Cardiac atrium fibroblast (primary cell): ENCODE measurements at places on chromosomes 7 and 10. TPM values are rescaled to one million over a fixed set of nuclear protein-coding genes. Genes with fewer than 3 reads are reported as not detected.

UNCX gene
- not detected in 2 replicates for total RNA-seq

AGR3 gene
- total RNA-seq, result not detected in 2 replicates

DGKI gene
- 0.36 and 1.8 TPM in 2 replicates for total RNA-seq

TRIM73 gene
- 0.16 and 0.36 TPM in 2 replicates for total RNA-seq

TFEC gene
- not detected in 2 replicates for total RNA-seq

SORCS3 gene
- total RNA-seq, result not detected in 2 replicates

LRRC4 gene
- total RNA-seq, result under 0.01 and 0.72 TPM in 2 replicates

BTBD16 gene
- total RNA-seq, result not detected in 2 replicates

CRYGN gene
- not detected in 2 replicates for total RNA-seq

PNLIP gene
- total RNA-seq, result not detected in 2 replicates

GJC3 gene
- not detected in 2 replicates for total RNA-seq

CYP3A4 gene
- not detected in 2 replicates for total RNA-seq

RELN gene
- total RNA-seq, result under 0.01 and 0.18 TPM in 2 replicates

SNX10 gene
- total RNA-seq, result 0.16 TPM in 1 of 2 replicates, not detected in the other

AP1S1 gene
- 128 and 158 TPM in 2 replicates for total RNA-seq

FXYD4 gene
- not detected in 2 replicates for total RNA-seq

CPA4 gene
- total RNA-seq, result 56.7 and 90.1 TPM in 2 replicates

ITPRIP gene
- total RNA-seq, result 18.0 and 18.4 TPM in 2 replicates

ELMO1 gene
- 0.54 and 5.8 TPM in 2 replicates for total RNA-seq

CELF2 gene
- 11.9 and 23.0 TPM in 2 replicates for total RNA-seq

PILRB gene
- total RNA-seq, result 13.5 and 19.0 TPM in 2 replicates

HOXA6 gene
- not detected in 2 replicates for total RNA-seq

CLEC2L gene
- total RNA-seq, result not detected in 2 replicates

ACADSB gene
- total RNA-seq, result 4.2 and 7.1 TPM in 2 replicates

RADIL gene
- total RNA-seq, result 0.97 and 8.8 TPM in 2 replicates

GRID1 gene
- not detected in 2 replicates for total RNA-seq

PVRIG gene
- not detected in 2 replicates for total RNA-seq

EN2 gene
- total RNA-seq, result not detected in 2 replicates

CYP3A7 gene
- not detected in 2 replicates for total RNA-seq

UROS gene
- 52.9 and 73.5 TPM in 2 replicates for total RNA-seq

PLEKHS1 gene
- not detected in 2 replicates for total RNA-seq

OR6V1 gene
- not detected in 2 replicates for total RNA-seq

FLNC gene
- total RNA-seq, result 108 and 131 TPM in 2 replicates

PDE6C gene
- not detected in 2 replicates for total RNA-seq

GPR158 gene
- 4.9 and 10.3 TPM in 2 replicates for total RNA-seq

ZP3 gene
- 0.54 and 2.3 TPM in 2 replicates for total RNA-seq

NCF1 gene
- total RNA-seq, result 0.32 TPM in 1 of 2 replicates, not detected in the other

AKR1C3 gene
- total RNA-seq, result 82.9 and 86.2 TPM in 2 replicates

HTR5A gene
- total RNA-seq, result not detected in 2 replicates

RHOBTB1 gene
- 7.8 and 9.4 TPM in 2 replicates for total RNA-seq

KIAA1549 gene
- 0.54 and 1.3 TPM in 2 replicates for total RNA-seq

HOGA1 gene
- 0.72 TPM in 1 of 2 replicates, not detected in the other for total RNA-seq

MMP21 gene
- total RNA-seq, result not detected in 2 replicates

CHST3 gene
- 19.5 and 33.9 TPM in 2 replicates for total RNA-seq

HIBADH gene
- total RNA-seq, result 47.1 and 56.9 TPM in 2 replicates

ZNF212 gene
- total RNA-seq, result 3.1 and 3.8 TPM in 2 replicates

SYT15 gene
- under 0.01 TPM in 1 of 2 replicates, not detected in the other for total RNA-seq
